Cortex of kidney (tissue), 1 donor: ENCODE measurements at places on chromosomes 7 and 10.

DNA sequence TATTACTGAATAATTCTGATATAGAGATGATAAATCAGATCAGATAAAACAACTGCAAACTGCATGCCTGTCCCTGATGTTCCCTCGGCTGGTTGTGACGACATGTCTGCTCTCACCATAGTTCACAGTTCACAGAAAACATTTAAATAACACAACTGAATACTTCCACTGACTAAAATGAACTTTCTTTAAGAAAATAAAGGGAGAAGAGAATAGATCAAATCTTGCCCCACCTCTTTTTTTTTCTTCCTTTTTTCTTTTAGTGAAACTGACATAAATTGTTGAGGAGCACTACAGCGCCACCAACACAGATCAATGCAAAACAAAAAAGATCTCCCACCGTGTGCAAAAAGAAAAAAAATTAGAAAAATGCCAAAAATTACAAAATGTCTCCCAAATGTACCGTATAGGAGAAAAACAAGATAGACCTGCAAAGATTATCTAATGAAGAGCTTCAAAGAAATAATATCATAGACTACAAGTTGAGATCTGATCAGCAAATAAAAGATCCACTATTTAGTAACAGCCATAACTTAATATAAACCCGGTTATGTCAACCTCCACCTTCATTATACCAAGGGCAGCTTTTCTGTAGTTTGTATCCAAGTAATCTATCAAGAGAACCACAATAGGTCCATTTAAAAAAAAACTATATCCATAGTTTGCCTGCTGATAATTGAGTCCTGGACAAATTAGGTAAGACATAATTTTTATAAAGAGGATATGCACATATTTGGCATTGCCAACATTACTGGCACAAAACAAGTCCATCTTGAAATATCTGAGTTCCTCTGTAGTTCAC lies 30.7 kb upstream of the EPC1 start:
- DNase-seq = no peak

DNA sequence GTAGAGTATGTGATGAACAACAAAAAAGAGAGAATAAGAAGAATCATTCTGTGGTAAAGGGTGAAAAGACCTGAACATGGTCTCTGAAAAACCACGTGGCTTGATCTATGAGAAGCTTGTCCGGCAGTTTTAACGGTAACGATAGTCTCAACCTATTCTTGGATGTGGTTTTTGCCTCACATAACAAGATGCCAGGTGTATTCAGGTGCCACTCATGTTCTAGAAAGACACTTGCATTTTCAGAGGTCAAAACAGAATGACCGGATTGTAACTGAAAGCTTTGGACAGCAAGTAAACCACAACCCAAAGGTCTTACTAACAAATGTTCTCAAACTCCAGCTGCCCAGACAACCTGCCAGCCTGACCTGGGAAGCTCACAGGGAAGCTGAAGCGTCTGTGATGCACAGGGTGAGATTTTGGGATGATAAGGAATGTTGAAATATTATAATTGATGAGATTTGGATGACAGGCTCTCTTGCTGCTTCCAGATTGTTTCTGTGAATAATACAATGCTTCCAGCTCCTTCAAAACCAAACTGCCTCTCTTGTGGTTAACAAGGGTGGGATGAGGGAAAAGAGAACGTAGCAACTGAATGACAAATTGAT lies 137.4 kb upstream of the GRB10 start:
- no peak for DNase-seq

DNA sequence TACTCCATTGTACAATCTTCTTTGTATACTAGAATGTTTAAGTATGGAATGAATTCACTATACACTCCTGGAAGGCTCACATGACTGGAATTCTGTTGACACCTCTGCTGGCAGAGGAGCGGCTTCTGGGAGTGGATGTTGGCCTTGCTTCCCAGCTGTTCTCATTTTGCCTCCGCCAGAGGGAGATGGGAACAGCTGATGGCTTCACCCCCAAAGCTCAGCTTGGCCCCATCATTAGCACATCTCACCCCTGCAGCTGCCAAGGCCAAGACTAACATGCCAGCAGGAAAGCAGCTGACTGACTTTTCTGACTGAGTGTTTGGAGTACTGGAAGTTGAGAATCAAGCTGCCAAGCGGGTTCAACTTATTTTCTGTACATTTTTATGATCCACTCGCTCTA lies 15.1 kb downstream of the ADAM12 start:
- no peak for DNase-seq

GRCh38 chr10:69503896-69504265 lies 52.6 kb downstream of the TSPAN15 start:
- no peak for DNase-seq

DNA sequence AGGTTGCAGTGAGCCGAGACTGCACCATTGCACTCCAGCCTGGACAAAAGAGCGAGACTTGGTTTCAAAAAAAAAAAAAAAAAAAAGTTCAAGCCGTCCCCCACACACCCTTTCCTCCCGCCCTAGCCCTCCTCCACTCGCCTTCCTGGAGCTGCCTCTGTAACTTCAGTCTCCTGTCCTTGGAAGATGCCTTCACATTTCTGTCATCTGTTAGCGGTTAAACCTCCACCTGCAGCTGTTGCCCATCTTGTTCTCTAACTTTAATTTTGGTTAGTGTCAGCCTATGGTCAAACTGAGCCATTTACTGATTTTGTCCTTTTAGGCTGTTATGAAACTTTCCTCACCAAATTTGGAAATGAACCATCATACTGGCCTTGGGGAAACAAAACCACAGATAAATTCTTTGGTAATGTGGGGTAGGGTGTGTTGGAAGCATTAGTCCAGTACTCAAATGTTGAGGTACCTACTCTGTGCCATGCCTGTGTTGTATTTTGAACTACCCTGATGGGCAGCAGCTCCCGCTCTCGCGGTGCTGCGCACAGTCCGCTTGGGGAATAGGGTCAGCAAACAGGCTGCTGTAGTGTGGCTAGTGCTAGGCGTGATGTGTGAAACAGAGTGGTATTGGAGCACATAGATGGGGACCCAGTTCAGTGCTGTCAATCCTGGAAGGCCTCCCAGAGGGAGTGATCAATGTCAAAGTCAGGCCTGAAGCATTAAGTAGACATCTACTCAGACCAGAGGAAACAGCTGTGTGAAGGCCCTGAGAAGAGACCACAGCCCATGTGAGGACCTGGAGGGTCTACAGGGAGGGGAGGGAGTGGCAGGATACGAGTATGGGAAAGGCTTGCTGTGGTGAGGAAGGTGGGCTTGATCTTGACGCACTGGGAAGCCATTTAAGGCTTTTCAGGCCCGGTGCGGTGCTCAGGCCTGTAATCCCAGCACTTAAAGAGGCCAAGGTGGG lies 26.9 kb downstream of the SFXN4 start:
- no peak for DNase-seq

- DNase-seq = no peak
Measured at GRCh38 chr7:151008511-151009323, 15.6 kb downstream of the ATG9B start.

- no peak for DNase-seq
Measured at GRCh38 chr7:130492523-130493274, 814 bp downstream of the MEST start.

- DNase-seq = no peak
Measured at GRCh38 chr10:129392855-129393254, 74.2 kb upstream of the MGMT start.

- DNase-seq = no peak
Measured at GRCh38 chr7:15567652-15568051, 5.8 kb upstream of the AGMO start.

DNA sequence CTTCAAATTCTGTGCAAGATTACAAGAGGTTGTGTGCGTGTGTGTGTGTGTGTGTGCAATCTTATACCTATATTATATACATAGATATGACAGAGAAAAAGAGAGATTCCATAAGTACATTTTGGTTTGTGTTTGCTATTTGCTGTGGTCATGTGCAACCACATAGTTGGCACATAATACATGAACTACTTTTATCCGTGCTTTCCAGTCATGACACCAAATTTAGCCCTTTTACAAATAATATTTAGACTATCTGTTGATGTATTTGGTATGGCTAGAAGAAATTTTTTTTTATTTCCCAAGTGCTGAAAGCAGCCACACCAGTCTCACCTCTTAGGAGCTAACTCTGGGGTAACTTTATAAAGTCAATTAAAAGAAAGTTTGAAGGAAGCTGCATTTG lies 63.5 kb upstream of the EGFR start:
- DNase-seq = no peak

DNA sequence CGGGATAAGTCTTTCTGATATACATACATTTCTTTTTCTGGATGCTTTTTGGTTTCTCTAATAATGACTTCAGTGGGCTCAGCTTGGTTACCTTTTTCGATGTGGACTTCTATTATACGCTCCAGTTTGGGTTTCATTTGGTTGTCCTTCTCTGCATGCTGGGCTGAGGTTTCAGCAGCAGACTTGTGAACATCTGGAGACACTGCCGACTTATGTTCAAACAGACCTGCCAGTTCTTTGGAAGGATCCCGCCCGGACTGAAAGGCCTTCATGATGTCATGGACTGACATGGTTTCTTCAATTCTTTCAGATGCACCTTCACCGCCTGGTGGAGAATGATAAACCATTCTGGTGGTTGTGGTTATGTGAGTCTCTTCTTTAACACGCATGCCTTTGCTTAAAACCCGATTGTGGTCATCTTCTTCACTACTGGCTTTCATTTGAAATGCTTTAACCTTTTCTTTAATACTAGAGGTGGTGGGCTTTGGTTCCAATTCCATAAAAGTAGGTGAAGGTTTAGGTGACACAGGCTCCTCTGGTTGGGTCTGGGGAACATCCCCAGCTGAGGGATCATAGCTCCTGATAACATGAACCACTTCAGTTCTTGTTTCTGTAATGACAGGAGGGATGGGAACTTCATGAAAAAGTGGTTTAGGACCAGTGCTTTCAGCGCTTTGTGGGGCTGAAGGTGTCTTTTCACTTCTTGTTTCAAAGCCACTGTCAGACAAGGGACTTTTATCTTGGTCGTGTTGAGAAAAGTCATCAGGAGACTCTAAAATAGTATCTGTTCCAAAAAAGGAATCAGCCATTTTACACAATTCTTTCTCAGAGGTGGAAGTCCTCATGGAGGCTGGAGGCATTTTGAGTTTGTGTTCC lies 167.7 kb upstream of the CCDC6 start:
- DNase-seq = no peak

DNA sequence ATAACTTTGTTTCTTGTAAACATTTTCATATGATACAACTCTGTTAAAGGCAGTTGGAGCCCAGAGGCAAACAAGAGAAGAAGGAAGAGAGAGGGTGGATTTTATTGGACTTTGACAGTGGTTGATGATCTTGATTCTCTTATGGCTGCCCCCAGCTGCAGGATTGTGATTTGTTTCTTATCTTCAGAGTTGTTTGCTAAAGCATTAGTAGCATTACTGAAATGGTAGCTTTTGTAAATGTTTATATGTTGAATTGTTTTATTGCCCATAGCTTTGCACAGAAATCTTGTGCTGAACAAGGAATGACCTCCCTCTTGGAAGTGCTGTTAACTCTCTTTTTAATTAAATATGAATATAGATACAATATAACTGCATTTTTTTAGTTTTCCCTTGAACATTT lies 309.4 kb downstream of the AUTS2 start:
- DNase-seq = no peak

- DNase-seq = no peak
Measured at GRCh38 chr10:23571884-23572283, 133.0 kb downstream of the OTUD1 start.

DNA sequence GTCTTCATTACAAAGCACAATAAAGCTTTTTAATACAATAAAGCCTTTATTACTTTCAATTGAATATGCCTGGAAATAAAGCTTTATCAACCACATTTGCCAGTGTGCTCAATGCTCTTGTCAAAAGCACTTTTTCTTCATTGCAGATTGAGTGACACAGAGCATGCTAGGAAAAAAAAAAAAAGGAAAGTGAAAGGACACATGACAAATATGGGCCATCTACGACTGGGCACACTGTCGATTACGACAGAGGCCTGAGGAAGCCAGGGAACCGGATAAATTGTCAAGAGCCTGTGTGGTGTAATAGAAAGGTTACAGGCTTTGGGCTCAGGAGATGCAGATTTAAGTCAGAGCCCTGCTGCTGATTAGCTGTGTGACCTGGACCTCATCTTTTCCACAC lies 84.8 kb upstream of the LRGUK start:
- DNase-seq = no peak

DNA sequence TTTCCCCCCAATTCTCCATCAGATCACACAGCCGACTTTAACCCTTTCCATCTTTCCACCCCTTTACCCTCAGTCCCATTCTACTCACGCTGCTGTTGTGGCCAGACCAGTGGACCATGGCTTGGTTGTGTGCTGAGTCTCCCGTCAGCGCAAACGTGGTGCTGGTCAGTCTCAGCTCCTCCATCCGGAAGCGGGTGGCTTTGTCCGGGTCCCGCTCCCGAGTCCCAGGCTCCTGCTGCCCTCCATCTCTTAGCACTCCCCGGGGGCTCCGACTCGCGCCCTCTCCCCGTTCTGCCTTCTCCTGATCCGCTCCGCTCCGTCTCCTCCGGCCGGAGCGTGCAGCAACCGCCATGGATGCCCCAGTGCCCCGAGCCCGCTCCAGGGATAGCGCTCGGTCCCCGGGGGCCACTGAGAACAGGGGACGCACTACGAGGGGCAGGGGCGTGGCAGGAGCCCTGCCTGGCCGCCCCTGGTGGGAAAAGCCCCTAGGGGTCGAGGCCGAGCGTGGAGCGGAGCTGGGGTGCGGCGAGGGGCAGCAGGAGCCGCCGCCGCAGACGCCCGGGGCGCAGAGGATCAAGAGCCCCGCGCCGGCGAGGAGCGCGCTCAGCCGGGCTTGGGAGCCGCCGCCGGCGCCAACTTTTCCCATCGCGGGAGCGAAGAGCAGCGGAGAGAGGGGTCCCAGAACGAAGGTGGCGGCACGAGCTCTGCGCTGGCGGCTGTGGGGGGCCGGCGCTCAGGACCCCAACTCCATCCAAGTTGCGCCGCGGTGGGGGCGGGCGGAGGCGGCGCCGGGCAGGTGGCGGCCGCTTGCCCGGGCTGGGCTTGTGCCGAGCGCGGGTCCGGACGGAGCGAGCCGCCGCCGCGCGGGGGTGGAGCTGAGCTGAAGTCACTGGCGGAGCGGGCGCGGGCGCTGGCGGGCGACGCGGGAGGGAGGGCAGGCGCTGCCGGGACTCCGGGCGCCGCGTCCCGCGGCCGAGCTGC lies at the start of gene SORCS1:
TSS of gene SORCS1 (minus strand) at position 826 of the 981 bp plus-strand sequence.
- no peak for DNase-seq

- no peak for DNase-seq
Measured at GRCh38 chr7:129739427-129739826, 127.9 kb downstream of the NRF1 start.

DNA sequence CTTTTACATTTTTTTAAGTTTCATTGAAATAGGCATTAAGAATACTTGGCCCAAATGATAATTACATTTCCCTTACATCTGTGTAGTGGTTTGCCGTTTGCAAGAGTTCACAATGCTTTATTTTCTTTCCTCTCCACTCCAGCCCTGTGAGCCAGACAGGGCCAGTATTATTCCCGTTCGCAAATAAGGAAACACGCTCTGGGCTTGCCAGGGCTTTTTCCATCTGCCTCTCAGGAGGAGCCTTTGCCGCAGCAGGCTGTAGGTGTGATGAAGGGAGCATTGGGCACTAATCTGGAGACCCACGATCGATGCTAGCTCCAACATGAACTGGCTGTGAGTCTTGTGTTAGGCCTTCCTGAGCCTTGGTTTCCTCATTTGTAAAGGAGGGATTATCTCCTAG lies 154.4 kb downstream of the GALNT17 start:
- DNase-seq = no peak
